ENCODE measurements at places on chromosomes 2 and 18.

DNA sequence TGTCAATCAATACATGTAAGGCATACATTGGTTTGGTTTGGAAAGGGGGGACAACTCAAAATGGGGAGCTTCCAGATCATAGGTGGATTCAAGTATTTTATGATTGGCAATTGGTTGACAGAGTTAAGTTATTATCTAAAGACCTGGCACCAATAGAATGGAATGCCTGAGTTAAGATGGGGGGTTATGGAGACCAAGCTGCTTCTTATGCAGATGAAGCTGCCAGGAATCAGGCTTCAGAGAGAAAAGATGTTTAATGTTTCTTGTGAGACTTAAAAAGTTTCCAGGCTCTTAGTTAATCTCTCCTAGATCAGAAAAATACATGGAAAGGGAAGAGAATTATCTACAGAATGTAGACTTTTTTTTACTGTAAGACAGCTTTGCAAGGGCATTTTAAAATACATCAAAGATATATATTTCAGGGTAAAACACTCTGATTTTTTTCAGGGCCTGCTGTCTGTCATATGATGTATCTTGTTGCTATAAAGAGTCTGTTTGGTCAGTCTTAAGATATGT, 1343.2 kb upstream of the LRRTM1 start:
- DNase-seq, result no peak

DNA sequence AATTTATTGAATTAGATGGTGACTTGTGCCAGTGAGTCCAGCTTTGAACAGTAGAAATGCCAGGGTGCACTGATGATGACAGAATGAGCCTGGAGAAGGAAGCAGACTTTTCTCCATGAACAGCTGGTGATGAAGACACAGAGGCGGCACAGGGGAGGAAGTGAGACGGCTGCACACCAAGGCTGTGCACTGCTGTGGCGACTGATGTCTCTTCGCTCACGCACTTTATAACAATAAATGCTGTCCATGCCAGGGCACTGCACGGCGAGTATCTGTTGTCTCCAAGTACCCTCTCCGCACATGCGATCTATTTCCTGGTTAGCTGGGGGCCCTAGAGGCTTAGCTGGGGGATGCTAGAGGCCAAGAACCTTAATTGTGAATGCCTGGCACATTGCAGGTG, 175.2 kb downstream of the TMEM200C start:
- no peak for DNase-seq

DNA sequence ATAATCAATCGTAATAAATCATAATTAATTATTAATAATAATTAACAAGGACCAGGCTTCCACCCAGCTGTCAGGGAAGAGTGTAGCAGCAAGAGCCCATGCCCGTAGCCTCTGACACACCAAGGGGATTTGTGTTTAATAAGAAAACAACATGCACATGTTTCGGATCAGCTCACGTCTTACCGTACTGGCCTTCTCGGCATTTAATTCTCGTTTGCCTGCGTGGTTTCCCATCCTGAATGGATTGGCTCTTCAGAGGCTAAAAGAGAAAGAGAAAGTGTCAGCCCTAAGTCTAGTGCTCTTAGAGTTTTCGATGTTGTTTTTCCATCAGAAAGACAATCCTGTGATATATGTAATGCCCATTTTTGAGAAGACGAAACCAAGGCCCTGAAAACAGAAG, 27.6 kb downstream of the MBP start:
- DNase-seq, result no peak

DNA sequence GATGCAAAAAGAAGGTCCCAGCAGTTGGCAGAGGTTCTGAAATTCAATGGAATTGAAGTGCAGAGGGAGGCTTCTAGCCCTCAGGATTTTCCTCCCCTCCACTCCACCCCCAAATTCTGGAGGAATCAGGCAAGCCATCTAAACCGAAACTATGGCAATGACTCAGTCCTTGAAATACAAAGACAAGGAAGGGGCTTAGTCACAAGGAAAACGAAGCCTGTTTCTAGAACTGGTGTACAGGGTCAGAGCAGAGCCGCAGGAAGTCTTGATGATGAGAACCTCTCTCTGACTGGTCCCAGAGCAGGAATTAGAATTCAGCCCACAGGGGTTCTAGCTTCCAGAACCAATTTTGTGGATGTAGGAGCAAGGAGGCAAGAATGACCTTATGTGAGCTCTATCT, 111.7 kb upstream of the SCN1A start:
- no peak for DNase-seq

DNA sequence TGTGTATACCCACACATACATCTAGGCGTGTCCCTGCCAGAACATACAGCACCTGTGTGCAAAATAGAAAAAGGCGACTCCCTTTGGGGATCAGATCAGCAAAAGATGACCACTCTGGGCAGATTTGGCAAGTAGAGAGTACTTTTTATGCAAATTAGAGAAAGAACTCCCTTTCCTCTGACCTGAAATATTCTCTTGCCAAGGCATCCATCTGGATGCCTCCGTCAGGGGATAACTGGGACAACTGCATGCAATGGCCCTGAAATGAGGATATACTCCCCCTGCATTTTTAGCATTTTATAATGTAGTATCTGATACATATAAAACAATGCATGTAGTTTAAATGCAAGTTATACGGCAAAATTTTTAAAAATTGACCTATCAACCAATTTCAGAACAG, 247.7 kb downstream of the ICOS start:
- no peak for DNase-seq

DNA sequence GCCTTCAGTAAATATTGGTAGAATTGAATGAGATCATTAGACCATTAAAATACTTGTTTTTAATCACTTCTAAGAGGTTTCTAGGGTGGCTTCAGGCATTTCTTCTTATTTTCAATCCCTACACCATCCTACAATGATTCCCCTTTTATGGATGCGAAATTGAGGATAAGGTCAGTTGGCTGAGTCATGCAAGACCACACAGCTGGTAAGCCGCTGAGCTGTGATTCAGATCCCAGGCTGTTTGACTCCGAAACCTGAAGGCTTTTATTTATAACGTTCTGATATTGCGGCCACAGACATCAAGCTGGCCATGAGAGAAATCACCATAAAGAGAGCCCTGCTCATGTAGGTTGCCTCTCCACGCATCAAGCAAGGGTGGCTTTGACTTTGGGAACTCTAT, 133.4 kb downstream of the VAPA start:
- DNase-seq, result no peak

DNA sequence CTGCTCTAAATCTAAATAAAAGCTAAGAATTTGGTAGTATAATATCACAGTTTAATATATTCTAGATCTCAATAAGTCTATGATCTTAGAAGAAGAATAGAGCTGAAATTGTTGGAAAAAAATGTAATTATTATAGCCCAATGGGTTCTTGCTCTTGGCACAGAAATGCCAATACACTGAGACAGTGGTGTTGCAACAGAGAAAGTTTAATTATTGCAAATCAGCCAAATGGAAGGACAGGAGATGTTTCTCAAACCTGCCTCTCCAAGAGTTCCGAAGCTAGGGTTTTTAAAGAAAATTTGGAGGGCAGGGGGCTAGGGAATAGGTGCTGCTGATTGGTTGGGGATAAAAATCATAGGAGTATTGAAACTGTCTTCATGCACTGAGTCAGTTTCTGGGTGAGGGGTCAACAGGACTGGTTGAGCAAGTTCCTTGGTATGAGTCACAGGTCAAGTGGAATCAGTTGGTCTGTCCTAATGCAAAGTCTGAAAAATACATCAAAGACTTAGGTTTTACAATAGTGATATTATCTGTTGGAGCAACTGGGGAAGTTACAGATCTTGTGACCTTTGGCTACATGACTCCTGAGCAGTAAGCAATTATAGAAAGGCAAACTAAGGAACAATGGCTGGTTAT, 228.6 kb downstream of the CD226 start:
- DNase-seq, result no peak

- DNase-seq, result no peak
Observed at GRCh38 chr18:75256376-75256775, 45.8 kb downstream of the TSHZ1 start.
